ENCODE measurements at places on chromosomes 1 and 21.

- DNase-seq: no peak
Observed at GRCh38 chr21:34889676-34890469, 159.2 kb downstream of the RUNX1 start.

GRCh38 chr1:33036051-33036525 is 595 bp downstream of the AK2 start:
- no peak for DNase-seq

DNA sequence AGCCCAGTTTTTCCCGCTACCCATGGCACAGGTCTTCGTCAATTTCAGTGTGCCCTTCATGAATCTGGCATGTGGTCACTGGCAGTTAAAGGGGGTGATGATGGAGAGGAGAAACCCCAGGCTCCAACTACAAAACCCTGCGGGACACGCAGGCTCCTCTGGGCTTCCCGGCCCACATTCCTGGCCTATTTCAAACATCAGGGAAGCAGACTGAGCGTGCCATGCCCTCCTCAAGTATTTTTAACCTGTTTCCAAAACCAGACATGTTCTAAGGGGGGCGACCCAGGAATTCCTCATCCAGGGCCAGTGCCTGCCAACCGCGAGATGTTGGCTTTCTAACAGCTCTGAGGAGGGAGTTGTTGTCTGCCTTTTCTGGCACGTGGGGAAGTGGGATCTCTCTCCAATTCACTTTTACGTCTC is 85.1 kb downstream of the CAPZB start:
- no peak for DNase-seq

GRCh38 chr1:981955-982558 is at the start of gene PERM1:
PERM1 (minus strand) TSS chr1:982093; CDS start chr1:981029, 1,064 bp downstream.
- DNase-seq: no peak

DNA sequence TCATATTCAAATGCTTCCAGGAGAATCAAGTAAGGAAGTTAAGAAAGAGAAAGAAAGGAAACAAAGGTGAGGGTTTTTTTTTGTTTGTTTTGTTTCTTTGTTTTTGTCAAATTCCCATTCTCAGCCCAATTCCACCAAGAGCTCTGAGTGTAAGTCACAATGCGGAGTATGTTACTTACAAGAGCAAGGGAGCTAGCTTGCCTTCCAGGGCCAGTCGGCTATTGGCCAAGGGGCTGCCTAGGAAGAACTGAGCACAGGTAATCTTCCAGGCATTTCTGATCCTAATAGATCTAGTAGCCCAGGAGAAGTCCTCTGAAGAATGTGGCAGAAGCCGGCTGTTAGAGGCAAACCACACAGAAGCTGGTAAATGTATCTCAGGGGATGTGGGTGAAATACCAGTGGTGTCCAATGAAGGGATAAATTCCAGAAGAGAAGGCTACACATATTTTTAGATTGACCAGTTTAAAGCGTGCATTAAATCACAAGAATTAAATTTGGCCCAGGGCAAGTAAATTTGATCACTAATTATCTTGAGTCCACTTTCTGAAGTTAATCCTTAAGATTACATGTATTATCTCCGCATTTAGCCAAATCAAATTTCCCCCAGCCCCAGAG is 239.6 kb upstream of the ADAMTS5 start:
- DNase-seq: no peak

- no peak for DNase-seq
Observed at GRCh38 chr1:117710710-117711109, 104.9 kb downstream of the TENT5C start.

DNA sequence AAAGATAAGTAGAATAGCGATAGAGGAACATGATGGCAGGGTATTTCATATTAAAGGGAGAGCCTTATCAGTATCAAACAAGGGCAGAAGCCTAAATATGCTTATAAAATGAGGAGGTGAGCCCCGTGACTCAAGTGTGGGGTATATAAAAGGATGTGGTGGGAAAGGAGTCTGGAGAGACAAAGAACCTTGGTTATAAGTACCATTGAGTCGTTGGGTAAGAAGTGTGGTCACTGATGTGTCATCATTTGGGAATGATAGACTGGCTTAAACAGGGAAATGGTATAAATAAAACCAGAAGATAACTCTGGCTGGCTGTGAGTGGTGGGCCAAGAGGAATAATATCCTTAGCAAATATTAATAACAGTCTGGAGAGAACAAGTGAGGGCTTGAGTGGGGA is 10.9 kb upstream of the CD5L start:
- no peak for DNase-seq

GRCh38 chr21:42411891-42412635 is 8.4 kb downstream of the UBASH3A start:
- DNase-seq: no peak

DNA sequence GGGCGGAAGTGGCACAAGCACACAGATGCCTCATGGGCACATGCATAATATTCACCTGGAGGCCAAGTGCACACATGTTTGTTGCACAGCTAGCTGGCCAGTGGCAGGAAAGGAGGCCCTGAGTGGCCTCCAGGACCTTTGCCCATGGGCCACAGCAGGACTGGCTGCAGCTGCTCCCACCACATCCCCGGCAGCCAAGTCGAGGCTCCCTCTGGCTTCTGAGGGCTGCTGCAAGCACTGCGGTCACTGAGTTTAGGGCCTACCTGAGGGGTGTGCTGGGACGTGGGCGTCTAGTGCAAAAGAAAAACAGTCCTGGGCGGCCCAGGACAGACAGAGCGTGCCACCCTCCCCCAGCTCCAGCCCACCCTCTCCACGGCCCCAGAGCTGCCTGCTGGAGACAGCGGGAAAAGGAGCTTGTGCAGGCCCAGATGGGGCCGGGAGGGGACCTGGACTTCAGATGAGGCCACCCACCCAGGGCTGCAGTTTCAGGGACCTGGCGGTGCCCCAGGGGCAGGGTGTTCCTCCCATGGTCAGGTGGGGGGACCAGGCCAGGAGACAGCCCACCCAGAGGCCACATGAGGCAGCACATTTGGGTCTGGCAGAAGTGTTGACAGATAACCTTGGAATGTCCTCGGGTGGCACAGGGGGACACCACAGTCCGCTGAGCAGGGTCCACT is 265.9 kb upstream of the VAMP3 start:
- DNase-seq: no peak

- no peak for DNase-seq
Observed at GRCh38 chr1:36301220-36301619, 4.9 kb upstream of the SH3D21 start.

GRCh38 chr1:167532964-167533824 is 14.9 kb upstream of the CD247 start:
- DNase-seq: no peak

- no peak for DNase-seq
Observed at GRCh38 chr1:36937371-36937770, 96.9 kb downstream of the GRIK3 start.

DNA sequence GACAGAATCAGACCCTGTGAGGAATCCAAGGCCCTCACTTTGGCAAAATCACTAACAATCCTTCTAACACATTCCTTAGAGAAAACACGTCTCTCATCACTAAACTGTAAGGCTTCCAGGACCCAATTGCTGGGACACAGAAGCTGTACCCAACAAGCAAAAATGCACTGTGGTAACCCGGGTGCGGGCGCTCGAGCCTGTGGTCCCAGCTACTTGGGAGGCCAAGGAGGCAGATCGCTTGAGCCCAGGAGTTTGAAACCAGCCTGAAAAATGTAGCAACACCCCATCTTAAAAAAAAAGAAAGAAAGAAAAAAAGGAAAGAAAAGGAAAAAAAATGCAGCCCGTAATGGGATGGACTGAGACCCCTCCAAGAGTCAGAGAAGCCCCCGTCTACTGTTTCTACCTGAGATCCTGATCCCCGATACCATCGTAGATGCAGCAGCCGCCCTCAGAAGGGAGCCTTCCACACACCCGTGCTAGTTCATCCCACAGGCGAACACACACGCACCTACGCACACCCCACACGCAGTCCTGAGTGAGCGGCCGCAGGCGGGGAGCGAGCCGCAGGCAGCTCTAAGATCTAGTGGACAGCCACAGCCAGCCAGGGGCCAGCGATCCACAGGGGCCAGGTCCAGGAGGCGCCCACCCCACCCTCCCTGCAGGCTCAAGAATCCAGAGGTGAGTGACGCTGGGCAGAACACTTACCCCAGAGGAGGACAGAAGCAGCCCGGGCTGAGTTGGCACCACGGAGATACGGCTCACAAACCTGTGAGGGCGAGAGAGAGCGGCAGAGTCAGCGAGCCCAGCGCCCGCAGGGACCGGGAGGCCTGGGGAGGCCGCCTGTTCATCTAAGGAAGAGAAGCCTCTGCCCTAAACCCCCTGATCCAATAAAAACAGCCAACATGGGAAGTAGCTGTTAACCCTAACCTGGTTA is 20.1 kb downstream of the WDR4 start:
- DNase-seq: no peak

- no peak for DNase-seq
Observed at GRCh38 chr1:158327481-158327880, 3.9 kb downstream of the CD1B start.

DNA sequence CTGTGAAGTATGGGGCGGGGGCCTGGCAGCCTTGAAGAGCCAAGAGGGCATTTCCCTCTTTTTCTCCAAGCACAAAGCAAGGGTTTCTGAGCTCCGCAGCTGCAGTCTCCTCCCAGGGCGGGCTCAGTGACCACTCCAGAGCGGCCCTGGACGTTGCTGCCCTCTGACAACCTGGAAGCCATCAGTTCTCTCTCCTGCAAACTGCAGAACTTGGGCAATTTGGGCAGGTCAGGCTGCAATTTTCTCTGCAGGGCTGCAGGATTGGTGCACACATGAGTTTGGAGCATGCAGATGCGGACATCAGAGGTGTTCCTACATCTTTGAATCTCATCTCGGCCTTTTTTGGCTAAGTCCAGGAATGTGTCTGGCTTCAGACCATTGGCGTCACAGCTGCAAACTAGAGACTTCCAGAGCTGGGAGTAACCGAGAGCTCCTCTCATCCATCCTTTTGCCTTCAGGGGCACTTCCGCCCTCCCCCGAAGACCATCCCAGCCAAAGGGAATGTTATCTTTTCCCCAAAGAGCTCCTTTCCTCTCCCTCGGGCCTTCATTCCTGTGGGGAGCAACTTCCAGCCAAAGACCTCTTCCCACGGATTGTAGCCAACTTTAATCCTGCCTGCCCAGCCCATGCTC is 139.6 kb upstream of the WNT4 start:
- DNase-seq: no peak

DNA sequence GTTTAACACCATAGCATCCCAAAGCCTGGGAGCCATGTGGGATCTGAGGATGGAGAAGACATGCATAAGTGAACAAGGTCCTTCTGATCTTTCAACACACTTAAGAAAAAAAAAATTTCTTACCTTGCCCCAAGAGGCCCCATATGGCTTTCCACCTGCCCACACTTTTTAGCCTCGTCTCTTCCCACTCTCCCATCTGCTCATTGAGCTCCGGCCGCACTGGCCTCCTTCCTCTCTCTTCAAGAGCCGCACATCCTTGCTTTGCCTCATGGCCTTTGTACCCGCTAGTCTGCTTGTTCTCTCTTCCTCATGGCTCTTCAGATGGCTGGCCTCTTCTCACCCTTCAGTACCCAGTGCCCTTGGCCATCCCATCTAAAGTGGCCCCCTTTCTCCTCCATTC is 70.2 kb upstream of the PDE4B start:
- DNase-seq: no peak

DNA sequence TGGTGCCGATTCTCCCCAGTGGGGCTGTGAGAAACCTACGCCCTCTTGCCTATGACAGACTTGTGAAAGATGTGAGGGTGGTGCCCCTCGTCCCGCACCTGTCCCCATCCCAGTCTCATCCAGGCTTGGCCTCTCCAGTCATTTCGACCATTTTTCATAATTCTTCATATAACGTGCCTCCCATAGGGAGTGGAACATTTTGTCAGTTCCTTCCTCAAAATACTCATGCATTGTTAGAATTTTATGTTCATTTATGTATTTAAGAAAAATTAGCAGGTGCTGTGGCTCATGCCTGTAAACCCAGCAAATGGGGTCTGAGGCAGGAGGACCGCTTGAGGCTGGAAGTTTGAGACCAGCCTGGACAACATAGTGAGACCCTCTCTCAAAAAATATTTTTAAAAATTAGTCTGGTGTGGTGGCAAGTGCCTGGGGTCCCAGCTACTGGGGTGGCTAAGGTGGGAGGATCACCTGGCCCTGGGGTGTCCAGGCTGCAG is 19.7 kb upstream of the SMPDL3B start:
- DNase-seq: no peak

DNA sequence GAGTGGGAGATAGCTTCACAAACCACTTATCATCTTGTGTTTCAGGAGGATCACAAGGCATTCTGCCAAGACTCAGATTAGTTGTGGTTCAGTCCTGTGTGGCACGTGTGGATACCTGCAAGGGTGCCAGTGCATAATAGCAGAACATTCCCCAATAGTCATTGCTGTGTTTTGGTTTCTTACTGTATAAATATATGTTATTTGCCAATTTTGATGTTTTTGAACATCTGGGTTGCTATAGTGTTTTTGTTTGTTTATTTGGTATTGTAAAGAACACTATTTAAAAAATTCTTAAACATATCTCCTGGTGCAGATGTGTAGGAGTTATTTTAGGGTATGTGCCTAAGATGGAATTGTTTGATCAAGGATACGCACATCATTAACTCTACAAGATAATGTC is 5.4 kb upstream of the NTMT2 start:
- no peak for DNase-seq

- DNase-seq: no peak
Observed at GRCh38 chr21:33899199-33899598, 16.4 kb downstream of the ATP5PO start.

GRCh38 chr1:226940806-226941067 is 643 bp downstream of the COQ8A start:
- no peak for DNase-seq

DNA sequence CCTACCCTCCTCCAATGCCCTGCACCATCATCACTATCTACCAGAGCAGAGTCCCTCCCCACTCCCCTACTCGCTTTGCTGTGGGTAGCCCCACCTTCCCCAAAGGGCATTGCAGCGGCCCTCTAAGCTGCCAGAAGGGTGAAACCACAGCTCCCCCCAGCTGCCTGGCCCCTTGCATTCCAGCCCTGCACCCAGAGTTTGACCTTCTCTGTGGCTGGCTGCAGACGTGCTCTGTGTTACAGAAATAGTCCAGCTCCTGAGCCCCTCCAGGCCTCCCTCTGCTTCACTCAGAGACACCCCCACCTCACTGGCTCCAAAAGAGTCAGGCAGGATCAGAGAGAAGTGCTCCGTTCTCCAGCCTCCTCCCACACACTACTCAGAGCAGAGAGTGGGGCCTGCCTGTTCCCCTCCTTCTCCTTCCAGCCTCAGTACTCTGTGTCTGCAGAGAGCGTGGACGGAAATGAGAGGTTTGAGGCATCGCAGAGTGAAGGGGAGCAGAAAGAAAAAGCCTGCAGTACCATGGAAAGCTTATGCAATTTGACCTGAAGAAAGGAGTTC is 63.2 kb downstream of the PLEKHA6 start:
- peak; percentile 23 for DNase-seq

- DNase-seq: no peak
Observed at GRCh38 chr1:74222701-74223100, 12.5 kb upstream of the TNNI3K start.

Data from caudate nucleus (tissue), 63 donors.